ENCODE measurements at places on chromosomes 2 and 18.

- DNase-seq: no peak
Measured at GRCh38 chr2:64141674-64142405, 2.4 kb downstream of the PELI1 start.

DNA sequence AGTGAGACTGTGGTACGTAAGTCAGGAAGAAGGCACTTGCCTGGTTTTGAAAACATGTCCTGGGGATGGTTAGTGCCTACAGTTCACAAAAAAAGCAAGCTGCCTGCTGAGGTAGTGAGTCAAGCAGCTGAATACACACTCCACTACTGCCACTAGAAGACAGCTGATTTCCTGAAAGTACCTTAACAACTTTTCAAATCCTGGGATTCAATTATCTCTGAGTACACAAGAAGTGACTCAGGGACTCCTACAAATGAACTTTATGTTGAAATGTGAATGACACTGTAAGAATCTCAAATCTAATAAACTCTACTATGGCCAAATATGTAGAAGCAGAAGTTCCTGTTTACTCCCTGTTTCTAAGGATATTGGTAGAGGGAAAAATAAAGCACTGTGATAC, 58.0 kb upstream of the ARL5A start:
- no peak for DNase-seq

GRCh38 chr18:26792661-26793060, 72.8 kb downstream of the AQP4 start:
- DNase-seq: no peak

- no peak for DNase-seq
Measured at GRCh38 chr2:188526701-188527100, 235.0 kb downstream of the GULP1 start.

DNA sequence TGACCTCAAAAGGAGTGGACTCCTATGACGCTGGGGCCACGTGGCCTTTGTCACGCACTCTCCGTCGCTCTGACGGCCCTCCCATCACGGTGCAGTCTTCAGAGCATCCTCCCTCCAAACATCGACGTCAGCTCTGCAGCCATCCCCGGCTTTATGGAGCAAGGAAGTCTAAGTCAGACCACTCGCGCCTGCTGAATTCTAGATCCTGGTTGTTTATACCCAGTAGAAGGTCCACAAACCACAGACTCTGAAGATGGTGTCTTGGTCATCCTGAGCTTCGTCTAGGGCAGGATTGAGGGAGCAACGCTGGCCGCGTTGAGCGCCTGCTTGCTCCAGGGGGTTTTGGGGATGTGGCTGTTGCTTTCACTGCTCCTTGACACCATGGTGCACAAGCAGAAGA, 228.0 kb upstream of the SALL3 start:
- no peak for DNase-seq

DNA sequence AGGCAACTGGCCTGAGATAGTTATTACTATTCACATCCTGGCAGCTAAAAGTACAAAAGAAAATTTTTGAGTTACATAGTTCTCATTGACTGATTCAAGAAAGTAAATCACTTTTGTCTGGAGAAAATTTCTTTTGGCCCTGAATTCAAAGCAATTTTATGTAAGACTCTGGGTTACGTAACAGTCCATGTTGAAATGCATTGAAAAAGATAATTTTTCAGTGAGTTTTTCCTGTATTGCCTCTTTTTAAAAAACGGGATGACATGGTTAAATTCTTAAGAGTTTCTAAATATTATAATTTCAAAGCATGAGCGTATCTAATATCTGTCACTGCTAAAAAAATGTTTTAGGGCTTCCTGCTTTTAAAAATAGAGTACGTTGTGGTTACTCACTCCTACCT, 72.7 kb downstream of the ANKRD12 start:
- no peak for DNase-seq

- no peak for DNase-seq
Measured at GRCh38 chr2:138323382-138324067, 178.0 kb upstream of the SPOPL start.

DNA sequence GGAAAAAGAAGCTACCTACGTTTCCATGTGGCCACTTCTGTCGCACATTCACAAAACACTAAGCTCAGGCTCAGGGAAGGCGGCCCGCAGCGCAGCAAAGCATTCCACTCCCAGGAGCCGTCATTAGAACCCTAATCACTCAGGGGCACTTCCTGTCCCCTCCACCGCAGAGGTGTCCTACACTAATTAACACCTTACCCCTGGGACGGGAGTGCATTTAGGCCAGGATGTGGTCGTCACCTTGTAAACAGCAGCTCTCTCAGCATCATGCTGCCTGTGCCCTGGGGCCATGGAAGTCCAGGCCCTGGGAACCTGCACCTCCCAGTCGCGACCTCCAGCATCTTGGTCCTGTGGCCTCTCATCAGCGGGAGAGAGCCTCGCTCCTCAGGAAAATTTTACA, 359.8 kb upstream of the SALL3 start:
- DNase-seq: no peak

GRCh38 chr2:49110571-49110970, 43.7 kb downstream of the FSHR start:
- DNase-seq: no peak

DNA sequence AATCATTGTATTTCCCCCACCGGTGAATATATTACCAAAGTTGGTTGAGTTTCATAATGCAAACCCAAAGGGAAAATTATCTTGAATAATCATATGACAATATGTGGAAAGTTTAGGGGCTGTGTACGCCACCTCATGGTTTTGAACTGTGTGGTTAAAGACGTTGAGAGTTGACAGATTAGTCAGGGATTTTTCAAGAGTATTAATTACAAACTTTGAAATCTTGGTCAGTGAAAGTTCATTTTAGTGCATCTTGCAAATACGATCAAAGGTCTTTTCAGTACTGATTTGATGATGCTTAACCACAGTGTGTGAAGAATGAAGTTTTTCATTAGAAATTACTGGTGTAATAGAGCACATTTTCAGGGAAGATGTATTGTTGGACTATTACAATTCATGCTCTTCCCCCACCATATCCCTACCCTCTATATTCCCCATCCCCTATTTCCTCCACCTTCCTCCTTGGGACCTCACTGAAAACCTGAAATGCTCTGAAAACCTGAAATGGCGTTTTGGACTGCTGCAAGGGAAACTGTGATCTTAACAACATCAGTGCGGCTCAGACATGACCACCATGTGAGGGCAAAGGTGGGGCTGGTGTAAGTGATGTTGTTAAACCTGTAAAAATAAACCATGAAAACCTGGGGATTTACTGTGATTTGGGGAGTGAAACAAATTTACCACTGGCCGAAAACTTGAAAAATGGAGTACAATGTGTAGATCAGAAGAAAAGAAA, 4.5 kb upstream of the BCL2L11 start:
- DNase-seq: no peak

- DNase-seq: no peak
Measured at GRCh38 chr18:47343291-47343690, 91.8 kb upstream of the SKOR2 start.

DNA sequence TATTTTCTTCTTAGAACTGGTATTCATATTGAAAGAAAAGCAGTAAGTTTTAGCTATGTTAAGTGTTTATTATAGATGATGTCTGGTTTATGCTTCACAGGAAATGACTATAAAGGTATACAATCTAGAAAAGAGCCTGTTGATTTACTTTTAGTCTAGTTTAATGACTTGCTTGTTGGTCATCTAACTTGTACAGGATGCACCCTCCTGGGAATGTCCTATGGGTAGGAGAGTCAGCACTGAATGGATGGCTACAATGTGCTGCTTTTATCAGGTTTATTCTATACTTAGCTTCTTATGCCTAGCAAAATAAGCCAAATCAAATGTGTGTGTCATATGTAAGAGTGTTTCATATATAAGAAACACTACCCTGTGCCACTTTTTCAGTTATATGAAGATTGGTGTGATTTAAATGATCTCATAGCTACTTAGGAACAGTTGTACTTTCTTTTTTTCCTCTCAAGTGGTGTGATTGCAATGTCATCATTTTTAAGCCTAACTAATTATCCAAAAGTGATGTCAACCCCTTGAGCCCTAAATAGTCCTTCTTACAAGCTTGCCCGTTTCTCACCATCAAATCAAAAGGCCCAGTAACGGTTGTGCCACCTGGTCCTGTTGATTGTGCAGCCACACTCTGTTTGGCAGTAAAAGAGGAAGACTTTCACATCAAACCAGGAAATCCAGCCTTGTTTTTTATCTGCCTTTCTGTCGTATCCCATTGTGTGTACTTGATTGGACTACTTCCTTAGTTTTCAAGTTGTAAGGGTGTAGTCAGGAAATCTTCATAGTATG, 176.0 kb downstream of the DIS3L2 start:
- DNase-seq: no peak

DNA sequence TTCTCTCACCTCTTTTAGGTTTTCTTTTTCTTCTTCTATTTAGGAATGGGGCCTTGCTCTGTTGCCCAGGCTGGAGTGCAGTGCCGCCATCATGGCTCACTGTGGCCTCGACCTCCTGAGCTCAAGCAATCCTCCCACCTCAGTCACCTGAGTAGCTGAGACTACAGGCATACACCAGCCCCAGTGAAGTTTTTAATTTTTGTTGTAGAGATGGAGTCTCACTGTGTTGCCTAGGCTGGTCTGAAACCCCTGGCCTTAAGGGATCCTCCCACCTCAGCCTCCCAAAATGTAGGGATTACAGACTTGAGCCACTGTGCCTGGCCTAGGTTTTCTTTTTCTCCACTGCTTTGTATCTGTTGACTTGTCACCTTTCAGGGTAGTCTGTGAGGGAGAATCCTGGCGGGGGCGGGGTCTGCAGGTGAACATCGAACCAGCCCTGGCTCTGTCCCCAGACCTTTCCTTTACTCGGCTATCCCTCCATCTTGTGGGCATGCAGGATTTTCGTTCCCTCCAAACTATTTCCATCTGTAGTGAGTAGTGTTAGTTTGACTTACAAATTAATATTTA, 21.7 kb downstream of the NCK2 start:
- no peak for DNase-seq

All from CD4-positive, alpha-beta T cell treated with Interleukin-10 for 1 hour (primary cell).